ENCODE measurements at places on chromosomes 2 and 18.

DNA sequence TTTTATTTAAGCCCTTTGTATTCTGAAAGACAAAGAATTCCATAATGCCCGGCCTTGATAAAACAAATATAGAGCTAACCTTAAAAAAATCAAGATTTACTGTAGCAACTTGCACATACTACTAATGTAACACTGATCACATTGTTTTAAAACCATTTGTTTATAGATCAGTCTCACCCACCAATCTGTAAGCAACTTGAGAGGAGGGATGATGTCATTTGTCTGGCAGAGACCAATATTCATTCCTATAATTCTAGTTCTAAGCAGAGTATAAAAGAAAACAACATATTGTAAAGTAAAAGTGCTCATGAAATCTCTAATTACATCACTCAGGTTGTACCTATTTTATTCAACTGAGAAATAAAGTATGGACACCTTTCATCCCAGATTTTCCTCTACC is 380.6 kb downstream of the TGIF1 start:
- no peak for ATAC-seq

- ATAC-seq: no peak
Observed at GRCh38 chr18:22349966-22350365, 67.7 kb downstream of the CTAGE1 start.

GRCh38 chr18:43220691-43221090 is 56.6 kb downstream of the SYT4 start:
- no peak for ATAC-seq

GRCh38 chr2:213281156-213281555 is 3.1 kb upstream of the SPAG16 start:
- ATAC-seq: no peak

DNA sequence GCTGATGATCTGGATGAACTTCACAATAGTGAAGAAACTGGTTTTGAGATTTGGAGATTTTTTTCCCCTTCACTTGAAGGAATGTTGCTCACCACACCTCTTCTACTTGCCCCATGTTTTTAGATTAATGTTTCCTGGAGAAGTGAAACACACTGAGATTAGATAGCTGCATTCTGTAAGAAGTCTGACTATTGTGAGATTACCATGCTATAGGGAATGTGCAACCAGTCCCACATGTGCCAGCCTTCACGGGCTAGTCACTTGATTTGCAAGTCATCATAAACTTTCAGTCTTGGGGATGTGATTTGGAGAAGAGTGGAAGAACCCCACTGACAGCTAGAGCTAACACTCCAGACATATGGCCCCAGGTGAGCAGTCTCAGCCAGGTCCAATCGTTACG is 7.4 kb upstream of the CCNYL1 start:
- no peak for ATAC-seq

DNA sequence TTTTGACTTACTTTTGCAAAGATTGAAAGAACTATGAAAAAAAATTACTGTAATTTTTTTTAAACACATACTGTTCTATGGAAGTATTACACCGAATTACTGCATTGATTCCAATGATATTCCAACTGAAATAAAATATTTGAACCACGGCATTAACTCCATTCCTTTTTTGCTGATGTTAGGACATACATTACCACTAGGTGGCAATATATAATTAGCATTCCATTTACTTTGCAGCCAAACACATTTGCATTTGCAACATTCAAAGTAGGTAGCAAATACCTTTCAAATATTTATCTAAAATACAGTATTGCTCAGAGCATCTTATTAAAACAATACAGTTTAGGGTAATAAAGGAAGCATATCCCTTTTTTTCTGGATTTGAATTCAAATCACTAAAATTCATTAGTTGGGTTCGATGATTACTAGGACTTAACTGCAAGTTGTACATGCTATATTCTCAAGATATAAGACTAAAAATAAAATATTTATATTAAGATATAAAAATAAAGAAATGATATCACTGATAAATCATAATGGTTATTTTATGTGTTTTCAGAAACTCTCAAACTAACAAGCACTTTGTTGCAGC is 31.3 kb downstream of the LANCL1 start:
- ATAC-seq: no peak

DNA sequence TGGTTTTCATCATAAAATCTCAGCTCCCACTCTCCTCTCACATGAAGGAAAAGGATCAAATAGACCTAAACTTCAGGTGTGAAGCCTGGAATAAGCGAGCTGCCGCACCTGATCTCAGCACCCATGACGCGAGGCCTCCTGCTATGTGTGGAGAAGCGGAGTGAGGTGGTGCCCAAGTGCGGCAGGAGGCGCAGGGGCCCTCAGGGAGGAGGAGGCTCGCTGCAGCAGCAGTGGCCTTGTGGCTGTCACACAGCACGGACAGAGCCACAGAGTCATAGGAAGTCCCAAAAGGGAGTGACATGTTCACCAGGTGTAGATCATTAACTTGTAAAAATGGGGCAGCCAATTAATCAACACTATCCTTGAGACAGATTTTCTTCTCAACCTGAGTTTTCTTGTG is 9.1 kb downstream of the SCLY start:
- no peak for ATAC-seq
